Fibroblast of lung (primary cell): ENCODE measurements at places on chromosomes 11 and 22. TPM values are rescaled to one million over a fixed set of nuclear protein-coding genes. Genes with fewer than 3 reads are reported as not detected.

COPB1 gene
- 237 and 292 TPM in 2 replicates for total RNA-seq

GLYAT gene
- not detected in 2 replicates for total RNA-seq

UBQLN3 gene
- total RNA-seq = 0.17 TPM in 1 of 2 replicates, not detected in the other

OR5A1 gene
- total RNA-seq = not detected in 2 replicates

MRGPRG gene
- not detected in 2 replicates for total RNA-seq

OR5D14 gene
- not detected in 2 replicates for total RNA-seq

TNNI2 gene
- total RNA-seq = not detected in 2 replicates

CHRDL2 gene
- total RNA-seq = not detected in 2 replicates

OR2D2 gene
- 0.26 and 0.33 TPM in 2 replicates for total RNA-seq
